ENCODE measurements at places on chromosomes 3 and 15.

DNA sequence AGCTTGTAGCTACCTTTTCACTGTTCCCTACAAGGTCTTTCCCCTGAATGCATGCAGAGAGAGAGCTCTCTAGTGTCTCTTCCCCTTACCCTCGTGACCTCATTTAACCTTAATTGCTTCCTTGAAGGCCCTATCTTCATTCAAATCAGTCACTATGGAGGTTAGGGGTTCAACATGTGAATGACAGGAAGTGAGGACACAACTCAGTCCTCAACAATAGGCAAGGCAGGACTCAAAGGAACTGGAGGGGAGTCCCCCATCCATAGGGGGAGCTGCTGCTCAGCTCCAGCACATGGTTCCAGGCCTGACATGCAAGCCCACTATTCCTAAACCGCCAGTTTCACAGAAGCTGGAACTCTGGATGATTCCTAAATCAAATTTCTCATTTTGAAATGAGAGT, 33.8 kb upstream of the GYG1 start:
- no peak for DNase-seq

- DNase-seq: no peak
These were observed 30.7 kb upstream of the MYLK start for GRCh38 chr3:123914829-123915228.

DNA sequence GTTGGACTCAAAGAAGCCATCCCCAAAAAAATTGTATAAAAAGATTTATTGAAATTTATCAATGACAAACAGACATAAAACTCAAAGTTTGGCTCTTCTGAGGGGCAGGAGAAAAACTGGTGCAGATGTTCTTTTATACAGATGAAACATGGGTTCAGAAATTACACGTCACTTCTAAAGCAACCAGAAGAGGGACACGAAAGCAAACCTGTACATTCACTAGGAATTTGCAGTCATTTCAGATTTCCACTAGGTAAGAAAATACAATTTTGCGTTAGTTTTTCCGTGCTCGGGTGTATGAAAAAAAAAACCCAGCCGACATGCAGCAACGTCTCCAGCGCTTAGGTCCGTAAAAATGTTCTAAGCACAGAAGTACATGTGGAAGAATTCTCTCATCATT, 41.8 kb downstream of the ANP32A start:
- no peak for DNase-seq

GRCh38 chr3:185823078-185824044, 1.5 kb downstream of the IGF2BP2 start:
- DNase-seq: no peak

DNA sequence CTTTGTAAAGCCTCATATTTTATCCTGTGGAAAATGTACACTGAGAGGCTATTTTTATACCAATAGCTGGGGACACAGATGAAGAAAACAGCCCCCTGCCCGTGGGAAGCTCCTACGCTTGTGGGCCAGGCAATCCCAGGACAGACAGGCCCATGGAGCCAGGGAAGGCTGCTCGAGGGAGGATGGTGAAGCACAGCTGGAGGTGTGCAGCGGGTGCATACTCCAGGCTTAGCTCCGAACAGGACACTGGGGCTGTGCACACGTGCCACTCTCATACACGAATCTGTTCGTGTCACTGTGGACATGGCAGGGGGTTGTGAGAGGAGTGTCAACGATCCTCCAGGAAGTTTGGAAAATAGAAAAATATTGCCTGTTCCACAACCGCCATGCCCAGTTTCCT, 36.1 kb downstream of the SMAD6 start:
- DNase-seq: no peak

GRCh38 chr15:79973456-79974195, 2.6 kb upstream of the BCL2A1 start:
- DNase-seq: no peak

DNA sequence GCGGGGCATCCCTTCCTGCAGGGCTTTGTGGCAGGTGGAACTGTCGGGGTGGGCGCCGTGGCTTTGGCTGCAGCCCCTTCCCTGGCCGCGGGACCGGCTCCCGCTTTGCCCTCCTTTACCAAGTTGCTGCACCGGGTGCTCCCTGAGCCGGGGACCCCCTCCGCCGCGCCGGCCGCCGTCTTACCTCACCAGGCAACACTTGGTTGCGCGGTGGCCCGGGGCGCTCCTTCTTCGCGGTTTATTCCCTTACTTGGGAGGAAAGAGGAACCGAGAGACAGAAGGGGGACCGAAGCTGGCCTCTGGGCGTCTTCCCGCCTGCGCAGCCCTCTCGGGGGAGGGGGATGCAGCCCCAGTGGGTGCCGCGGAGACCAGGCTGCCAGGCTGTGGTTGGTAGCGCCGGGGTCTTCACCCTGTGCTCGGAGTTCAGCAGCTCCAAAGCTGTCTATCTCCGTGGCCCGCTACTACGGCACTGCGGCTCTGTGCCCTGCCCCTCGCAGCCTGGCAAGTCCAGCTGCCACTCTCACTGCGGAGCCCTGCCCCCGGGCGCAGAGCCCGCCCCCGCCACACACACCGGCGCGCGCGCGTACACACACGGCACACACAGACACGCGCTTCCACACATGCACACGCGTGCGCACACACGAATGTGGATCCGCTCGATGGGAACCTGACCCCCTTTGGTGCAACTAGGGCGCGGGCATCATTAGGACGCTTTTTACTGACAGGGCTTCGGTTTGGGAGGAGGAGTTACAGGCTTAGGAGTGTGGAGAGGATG, at the start of gene DGKG:
DGKG (minus strand) TSS at position 473 of the 775 bp plus-strand sequence. CDS start 41,775 bp downstream, outside the sequence.
- no peak for DNase-seq

GRCh38 chr3:56771376-56771775, 30.4 kb downstream of the ARHGEF3 start:
- DNase-seq: no peak

DNA sequence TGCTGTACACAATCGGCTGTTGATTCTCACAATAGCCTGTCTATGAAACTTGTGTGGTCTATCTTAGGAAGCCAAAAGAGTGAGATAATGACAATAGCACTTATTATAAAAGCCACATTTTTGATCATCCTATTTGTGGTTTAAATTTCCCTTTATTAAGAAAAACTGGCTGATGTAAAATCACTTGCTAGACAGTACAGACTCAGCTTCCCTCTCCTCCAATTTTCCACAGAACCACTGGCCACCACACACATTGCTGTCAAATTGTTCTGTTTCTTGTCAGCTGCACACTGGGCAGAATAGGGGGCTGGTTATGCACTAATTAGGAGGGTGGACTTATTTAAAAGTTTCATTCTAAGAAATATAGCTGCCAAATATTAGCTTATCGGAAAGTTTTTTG, 425.9 kb downstream of the EPHA3 start:
- DNase-seq: no peak

DNA sequence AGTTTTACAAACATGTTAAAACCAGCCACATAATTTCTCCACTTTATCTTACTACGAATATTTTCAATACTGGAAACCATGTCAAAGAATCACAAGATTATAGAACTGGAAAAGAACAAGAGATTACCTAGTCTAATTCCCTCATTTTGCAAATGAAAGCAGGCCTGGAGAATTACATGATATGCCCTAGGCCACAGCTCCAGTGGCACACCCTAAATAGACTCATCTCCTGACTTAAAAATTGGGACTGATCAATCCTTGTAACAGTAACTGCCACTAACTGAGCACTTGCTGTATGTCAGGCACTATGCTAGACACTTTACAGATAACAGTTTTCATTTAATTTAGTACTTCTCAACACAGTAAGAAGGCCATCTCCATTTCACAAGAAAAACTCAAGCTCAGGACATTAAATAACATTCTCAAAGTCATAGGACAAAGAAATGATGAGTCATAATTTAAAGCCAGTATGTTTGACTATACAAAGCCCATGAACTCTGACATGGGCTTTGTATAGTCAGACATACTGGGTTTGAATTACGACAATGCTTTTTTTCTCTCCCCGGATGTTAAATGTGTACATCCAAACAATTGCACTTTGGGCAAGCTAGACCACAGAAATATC, 9.4 kb downstream of the IGSF11 start:
- no peak for DNase-seq

Measured in HS-27A (cell line).